Activated CD8-positive, alpha-beta T cell treated with anti-CD3 and anti-CD28 coated beads, Interleukin-2, amount 10 ng/mL, durations not matched to agents 7 days and 5 days (primary cell): ENCODE measurements at places on chromosomes 6 and 20.

- no peak for DNase-seq
Observed at GRCh38 chr6:154738551-154738961, 5.3 kb downstream of the SCAF8 start.

DNA sequence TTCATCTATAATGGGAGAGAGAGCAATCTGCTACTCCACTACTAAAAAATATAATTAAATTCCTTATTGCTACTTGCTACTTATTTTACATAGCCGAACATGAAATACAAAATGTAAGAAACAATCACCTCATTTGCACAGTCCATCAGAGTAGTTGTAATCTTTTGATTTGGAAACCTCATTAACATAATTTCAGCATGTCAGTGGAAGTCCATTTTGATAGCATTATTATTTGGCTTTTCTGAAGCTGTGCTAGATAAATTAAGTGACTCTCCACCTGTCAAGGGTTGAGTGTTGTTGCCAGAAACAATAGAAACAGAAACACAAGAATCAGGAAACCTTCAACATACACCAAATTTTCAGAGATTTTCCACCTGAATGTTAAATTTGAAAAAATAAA lies 250.0 kb downstream of the RFPL4B start:
- no peak for DNase-seq

DNA sequence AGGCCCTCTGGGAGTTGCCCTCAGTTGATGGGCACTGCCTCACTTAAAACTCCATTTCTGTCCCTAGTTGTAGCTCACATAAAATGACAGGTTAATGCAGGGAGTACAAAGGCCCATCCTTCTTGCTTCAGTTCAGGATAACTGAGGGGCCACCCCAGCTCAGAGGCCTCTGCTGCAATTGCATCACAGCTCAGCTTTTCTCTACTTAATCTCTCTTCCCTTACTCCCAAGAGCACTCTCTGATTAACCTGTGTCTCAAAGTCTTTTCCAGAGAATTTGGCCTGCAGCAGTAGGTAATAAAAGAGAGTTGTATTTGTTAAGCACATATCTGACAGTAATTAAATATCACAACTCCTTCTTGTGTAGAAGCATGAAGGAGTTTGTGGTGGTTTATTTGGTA lies 40.9 kb upstream of the FLRT3 start:
- no peak for DNase-seq

GRCh38 chr6:25966711-25967110 lies 4.1 kb downstream of the TRIM38 start:
- DNase-seq = no peak

DNA sequence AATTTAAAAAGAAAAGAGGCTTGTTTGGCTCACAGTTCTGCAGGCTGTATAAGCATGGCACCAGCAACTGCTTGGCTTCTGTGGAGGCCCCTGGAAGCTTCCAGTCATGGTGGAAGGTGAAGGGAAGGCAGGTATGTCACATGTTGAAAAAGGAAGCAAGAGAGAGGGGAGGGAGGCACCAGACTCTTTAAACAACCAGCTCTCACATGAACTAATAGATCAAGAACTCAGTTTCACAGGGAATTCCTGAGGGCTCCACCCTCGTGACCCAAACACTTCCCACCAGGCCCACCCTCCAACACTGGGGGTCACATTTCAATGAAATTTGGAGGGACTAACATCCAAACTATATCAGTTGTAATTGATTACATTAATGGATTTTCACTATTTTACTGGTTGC lies 127.9 kb upstream of the MLIP start:
- no peak for DNase-seq

- DNase-seq = no peak
Observed at GRCh38 chr6:151452750-151453427, 963 bp upstream of the RMND1 start.

DNA sequence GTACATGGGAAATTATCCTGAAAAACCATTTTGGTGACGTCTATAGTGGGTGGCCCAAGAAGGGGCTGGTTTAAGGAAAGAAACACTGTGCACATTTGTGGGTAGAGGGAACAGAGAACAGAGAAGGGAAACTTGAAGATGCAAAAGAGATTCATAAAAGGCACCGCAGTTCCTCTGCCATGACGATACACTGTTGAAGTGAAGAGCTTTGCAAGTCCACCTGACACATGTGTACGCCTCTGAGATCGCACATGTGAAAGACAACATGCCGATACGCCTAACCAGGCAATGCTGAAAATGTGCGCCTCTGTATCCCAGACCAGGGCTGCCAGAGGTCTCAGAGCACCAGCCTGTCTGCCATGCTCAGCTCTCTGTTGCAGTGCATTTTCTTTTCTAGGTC lies 180.9 kb downstream of the KIF16B start:
- DNase-seq = no peak

DNA sequence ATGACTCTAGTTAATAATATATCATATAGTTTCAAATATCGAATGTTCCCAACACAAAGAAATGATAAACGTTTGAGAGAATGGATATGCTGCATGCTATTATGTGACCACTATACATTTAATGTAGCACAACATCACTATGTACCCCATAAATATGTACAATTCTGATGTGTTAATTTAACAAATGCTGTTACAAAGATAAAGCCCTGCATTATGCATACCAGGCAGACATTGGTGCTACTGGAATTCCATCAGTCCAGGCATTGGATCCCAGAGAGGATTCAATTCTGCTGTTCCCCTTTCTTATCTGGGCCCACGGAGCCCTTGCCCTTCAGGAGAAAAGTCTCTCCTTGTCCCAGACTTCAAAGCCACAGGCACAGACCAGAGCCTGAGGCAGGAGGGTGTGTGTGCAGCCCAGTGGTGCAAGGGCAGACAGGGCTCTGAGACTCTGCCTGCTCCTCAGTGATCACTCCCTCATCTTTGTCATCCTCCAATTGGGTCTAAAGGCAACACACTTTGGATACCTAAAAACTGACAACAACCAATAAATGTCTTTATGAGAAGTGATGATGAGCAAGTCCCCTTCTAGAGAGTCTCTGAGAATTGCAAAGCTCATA lies 45.2 kb downstream of the PSMG4 start:
- no peak for DNase-seq

- DNase-seq = no peak
Observed at GRCh38 chr6:129105035-129105434, 222.1 kb downstream of the LAMA2 start.
